ENCODE measurements at places on chromosomes 3 and 15.
A peak's percentile ranks its signal among the peaks of the same experiment; 100 is the strongest.

GRCh38 chr3:33879540-33879939, 81.1 kb downstream of the PDCD6IP start:
- no peak for DNase-seq

- DNase-seq: no peak
These were observed 113.6 kb downstream of the UBE3A start for GRCh38 chr15:25325187-25325586.

DNA sequence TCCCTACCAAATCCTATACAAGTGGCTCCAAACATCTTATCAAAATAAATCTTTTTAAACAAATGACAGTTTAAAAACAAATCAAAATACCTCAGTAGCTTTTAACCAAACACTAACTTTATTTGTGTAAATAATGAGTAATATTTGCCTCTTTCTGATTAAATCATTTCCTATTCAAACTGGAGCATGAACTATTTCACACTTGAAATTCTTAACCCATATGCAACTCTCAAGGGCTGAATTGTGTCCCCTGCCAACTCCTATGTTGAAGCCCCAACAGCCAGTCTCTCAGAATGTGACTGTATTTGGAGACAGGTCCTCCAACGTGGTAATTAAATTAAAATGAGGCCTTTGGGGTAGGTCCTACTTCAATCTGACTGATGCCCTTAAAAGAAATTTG, 55.9 kb upstream of the MCTP2 start:
- DNase-seq: no peak

DNA sequence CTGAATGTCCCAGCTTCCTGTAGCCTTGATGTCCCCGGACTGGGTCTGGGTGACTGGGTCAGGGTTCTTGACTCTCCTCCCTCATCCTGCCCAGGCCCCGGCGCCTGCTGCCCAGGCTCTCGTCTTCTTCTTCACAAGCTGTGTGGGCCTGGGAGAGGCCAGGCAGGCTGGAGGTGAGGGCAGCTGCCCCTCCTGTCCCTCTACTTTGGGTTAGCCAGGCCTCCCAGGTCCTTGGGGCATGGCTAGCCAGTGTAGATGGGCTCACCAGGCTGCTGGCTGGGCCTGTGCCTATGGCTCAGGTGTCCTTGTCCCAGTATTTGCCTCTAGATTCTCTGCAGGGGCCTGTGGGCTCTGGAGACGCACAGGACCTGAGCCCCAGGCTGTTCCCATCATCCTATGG, 31.8 kb downstream of the TKT start:
- no peak for DNase-seq

- no peak for DNase-seq
These were observed 38.5 kb downstream of the IDH2 start for GRCh38 chr15:90063770-90064247.

GRCh38 chr3:42661593-42662022, 8.1 kb downstream of the ZBTB47 start:
- no peak for DNase-seq

DNA sequence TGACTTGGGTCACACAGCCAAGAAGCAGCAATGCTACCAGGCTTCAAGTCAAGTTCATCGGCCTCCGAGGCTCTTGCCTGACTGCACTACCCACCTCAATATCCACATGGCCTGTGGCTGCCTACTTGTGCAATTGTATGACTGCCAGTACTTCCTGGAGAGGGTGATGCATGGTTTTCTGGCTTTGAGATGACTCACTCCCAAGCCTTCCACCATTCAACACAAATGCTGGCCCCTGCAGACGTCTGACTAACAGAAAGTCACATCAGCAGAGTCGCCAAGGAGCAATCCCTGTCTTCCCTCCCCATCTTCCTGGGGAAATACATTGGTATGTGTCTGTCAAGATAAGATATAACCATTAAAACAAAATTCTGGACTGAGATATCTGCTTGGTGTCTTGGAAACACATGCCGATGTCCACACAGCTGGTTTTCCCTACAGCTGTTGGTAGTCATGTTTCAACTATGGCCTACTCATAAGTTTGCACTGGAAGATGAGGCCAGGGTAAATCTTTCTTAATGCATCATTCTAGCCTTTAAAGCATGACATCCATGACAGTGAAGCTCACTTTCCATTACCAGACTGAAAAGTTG, 79.6 kb upstream of the SPATA12 start:
- no peak for DNase-seq

DNA sequence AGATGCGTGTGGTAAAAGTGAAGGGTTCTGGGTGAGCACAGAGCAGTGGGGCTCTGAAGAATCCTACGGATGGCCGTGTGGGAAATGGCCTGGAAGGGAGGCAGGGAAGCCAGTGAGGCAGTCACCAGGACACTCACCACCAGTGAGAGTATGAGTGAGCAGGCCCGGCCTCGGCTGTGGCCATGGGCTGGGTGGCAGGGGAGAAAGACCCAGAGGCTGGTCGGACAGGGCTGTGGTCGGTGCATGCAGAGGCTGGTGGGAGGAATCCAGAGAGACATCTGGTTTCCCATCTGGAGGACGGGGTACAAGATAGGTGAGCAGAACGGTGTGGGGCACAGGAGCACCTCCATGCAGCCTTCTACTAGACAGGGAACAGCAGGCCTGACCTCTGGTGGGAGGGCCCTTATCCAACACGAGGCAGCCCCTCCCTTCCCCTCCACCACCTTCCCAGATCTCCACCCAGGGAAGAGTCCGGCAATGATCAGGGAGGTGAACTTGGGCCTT, 10.1 kb downstream of the PCSK6 start:
- DNase-seq: no peak

GRCh38 chr3:126523745-126524428, at the start of gene CHST13:
Gene CHST13 (plus strand): TSS chr3:126524155. CDS start chr3:126524333, 178 bp downstream.
- DNase-seq: no peak

DNA sequence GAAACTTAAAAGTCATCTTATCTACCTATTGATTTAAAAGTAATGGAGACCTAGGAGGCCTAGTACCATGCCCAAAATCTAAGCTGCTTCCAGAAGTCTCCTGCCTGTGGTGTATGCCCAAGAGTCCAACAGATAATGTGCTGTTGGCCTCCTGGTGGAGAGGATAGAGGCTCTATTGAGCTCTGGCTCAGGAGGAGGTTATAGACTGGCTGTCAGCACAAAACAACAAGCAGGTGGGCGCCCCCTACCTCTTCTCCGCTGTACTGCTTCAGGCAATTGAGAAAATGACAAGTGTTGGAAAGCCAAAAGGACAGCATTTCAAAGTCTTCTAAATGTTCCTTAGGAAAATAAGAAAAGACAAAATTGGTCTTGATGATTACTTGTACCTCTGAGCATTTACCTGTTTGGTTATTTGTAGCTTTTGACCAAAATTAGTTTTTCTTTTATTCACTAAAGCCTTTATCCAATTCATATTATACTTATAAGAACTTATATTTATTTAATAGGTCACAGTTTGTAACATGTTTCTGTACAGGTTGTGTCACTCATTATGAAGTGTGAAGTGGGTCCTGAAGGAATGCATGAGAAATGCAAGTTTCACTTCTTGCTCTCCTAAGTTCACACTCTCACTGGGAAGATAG, 17.2 kb upstream of the GNB5 start:
- DNase-seq: peak; percentile 35

GRCh38 chr3:121768452-121768851, 18.9 kb upstream of the GOLGB1 start:
- DNase-seq: no peak

- DNase-seq: no peak
These were observed 1146.7 kb downstream of the IGSF11 start for GRCh38 chr3:117887901-117888300.

GRCh38 chr15:89999676-90000185, 1.4 kb upstream of the ZNF710 start:
- DNase-seq: no peak

DNA sequence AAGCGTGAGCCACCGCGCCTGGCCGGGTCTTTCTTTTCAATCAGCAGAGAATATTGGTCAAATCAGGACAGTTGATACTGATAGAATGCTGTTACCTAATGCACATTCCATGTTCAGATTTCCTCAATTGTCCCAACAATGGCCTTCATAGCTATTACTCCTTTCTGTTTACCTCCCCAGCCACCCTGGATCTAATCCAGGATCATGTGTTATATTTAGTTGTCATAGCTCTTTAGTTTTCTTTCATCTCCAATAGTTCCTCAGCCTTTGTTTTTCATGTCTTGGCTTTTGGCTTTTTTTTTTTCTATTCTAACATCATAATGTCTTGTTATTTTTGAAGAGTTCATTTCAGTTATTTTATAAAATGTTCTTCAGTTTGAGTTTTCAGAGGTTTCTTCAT, 14.6 kb downstream of the USP3 start:
- no peak for DNase-seq

DNA sequence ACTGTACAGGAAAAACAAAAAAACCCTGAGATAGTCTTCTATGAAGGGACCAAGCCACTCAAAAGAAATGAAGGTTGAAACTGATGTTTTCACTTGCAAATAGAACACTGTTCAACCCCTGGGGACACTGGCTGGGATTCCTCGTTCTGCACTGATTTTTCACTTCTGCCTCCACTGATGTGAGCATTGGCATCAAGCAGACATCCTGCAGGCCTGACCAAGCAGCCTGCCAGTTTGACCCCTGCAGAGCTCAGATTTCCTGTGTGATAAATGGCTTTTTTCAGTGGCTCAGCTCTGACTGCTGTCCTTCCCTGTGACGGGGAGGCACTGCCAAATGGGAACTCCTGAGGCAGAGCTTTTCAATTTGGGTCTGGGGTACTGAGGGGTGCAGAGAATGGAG, 50.0 kb downstream of the RASGRP1 start:
- DNase-seq: no peak

- no peak for DNase-seq
These were observed 32.5 kb downstream of the TM4SF4 start for GRCh38 chr3:149506965-149507364.

DNA sequence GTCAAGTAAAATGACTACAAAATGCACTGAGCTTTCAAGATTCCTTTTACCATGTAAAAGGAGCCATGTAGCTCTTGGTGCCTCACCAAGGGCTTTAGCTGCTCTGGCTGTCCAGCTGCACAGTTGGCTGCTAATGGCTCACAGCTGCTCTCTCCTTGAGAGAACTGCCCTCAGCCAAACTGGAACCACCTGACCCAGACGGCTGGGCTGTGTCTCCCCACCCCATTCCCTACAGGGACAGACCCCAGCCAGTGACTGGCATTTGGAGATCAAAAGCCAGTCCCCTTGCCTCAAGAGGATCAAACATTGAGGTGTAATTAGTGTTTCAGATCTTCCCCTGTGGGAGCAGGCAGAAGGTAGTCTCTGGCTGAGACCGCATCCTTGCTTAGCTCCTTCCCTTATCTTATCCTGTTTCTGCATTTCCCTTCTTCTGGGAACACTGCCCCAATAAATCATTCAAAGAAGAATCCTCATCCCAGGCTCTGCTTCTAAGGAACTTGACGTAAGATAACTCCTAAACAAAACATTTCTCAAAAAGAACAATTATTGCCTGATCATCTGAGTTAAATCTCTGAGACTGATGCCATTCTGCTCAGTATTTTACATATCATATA, 28.6 kb upstream of the UBE2E2 start:
- no peak for DNase-seq

- no peak for DNase-seq
These were observed 1.7 kb downstream of the TIPARP start for GRCh38 chr3:156675830-156676767.

GRCh38 chr3:13708301-13708700, 159.4 kb downstream of the FBLN2 start:
- no peak for DNase-seq

GRCh38 chr3:31980530-31981205, 394 bp downstream of the OSBPL10 start:
- no peak for DNase-seq

DNA sequence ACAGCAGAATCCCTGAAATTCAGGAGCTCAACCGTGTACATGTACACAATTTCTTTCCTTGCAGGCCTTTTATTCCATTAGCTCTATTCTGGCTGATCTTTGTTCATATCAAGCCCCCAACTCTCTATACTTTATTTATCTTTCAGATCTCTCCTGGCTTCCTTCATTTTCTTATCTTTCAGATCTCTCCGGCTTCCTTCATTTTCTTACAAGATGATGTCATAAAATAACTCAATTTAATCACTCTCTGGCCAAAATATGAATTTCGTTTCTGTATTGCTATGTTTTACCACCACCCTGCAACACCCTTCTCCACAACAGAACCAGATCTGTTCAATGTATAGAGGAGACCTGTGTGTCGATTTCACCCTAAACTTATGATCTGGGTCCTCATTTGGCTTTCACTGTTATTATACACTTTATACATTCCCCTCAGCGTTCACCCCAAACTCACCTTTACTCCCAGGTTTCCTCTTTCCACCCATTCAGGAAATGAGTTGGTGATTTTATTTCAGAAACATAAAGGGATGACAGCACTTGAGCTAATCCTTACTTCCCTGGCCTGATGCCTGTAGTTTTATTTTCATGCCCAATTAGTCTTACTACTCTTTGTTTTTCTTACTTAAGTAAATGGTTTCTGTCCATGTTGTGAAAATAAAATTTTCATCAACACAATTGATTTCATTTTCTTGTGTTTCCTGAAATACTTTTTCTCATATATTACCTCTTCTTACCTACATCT, 195.5 kb downstream of the BCHE start:
- DNase-seq: no peak

- no peak for DNase-seq
These were observed 369.6 kb upstream of the RGMA start for GRCh38 chr15:93458597-93458996.

DNA sequence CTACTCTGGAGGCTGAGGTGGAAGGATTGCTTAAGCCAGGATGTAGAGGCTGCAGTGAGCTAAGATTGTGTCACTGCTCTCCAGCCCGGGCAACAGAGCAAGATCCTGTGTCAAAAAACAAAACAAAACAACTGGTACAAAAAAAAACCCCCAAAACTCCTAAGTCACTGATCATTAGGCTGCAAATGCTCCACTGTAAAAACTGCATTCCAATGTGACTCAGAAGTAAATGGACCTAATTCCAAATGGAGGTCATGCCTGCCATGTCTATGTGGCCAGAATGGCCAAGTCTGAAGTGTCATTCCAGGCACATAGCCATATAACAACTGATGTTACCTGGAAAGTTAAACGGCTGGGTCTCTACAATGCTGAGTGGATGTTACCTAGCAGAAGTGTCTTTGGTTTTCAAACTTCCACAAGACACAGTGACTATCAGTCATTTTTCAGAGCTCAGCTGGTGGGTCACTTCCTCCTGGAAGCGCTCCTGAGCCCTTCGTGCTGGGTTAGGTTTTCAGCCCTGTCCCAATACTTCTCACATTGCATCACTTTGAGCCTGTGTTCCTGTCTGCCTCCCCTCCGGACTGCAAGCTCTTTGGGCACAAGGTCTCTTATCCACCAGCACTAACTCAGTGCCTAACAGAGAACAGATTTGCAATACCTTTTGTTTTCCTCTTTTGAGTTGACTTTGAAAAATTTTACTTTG, 10.6 kb downstream of the FSTL1 start:
- no peak for DNase-seq

GRCh38 chr15:85443593-85444087, 63.2 kb downstream of the AKAP13 start:
- DNase-seq: no peak

- DNase-seq: no peak
These were observed 59.8 kb upstream of the ARHGEF3 start for GRCh38 chr3:56861511-56861910.

GRCh38 chr3:42638339-42638842, 15.1 kb upstream of the ZBTB47 start:
- no peak for DNase-seq

- DNase-seq: no peak
These were observed 266.1 kb upstream of the NR2F2 start for GRCh38 chr15:96064351-96064756.

Data from caudate nucleus (tissue), 63 donors.